Stimulated activated CD4-positive, alpha-beta T cell treated with anti-CD3 and anti-CD28 coated beads, Interleukin-12 subunit alpha, Interleukin-12 subunit beta, amount 100 ng/mL, for 24 hours (primary cell): ENCODE measurements at places on chromosomes 6 and 20.

- DNase-seq, result no peak
These were observed 42.5 kb upstream of the RFPL4B start for GRCh38 chr6:112304680-112305079.

DNA sequence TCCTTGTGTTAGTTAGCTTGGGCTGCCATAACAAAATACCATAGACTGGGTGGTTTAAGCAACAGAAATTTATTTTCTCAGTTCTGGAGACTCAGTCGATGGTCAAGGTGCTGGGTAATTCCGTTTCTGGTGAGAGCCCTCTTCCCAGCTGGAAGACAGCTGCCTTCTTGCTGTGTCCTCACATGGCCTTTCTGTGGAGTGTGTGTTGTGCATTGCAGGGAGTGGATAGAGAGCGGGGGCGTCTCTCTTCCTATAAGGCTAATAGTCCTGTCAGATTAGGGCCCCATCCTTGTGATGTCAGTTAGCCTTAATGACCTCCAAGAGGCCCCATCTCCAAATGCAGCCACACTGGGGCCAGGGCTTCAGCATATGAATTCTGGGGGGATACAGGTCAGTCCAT is 19.2 kb downstream of the CHMP4B start:
- no peak for DNase-seq

- no peak for DNase-seq
These were observed 355 bp upstream of the AKAP7 start for GRCh38 chr6:131134980-131135243.

DNA sequence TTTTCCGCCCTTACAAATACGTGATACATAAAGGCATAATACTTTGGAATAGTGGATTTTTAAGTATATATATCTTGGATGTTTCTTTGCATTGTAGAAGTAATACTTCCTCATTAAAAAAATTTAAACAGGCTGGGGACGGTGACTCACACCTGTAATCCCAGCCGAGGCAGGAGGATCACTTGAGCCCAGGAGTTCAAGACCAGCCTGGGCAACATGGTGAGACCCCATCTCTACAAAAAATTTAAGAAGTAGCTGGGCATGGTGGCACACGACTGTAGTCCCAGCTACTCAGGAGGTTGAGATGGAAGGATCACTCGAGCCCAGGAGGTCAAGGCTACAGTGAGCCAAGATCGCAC is 38.6 kb upstream of the RNF8 start:
- no peak for DNase-seq

DNA sequence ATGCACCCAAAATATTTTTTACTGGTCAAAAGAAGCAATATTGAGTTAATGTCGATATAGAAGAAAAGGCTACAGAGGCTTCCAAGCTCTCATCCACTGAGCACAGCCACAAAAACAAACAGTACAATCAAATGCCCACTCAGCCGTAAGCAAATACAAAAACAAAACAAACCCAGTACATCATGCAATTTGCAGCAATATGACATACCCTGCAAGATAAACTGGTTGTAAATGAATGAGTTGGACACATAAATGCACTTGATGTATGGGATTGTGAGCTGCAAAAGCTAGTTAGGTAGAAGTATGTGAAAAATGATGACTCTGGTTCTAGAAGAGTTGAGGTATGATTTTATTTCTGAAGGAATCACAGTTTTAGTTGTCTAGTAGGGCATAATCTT is 83.9 kb downstream of the SESN1 start:
- DNase-seq, result no peak

DNA sequence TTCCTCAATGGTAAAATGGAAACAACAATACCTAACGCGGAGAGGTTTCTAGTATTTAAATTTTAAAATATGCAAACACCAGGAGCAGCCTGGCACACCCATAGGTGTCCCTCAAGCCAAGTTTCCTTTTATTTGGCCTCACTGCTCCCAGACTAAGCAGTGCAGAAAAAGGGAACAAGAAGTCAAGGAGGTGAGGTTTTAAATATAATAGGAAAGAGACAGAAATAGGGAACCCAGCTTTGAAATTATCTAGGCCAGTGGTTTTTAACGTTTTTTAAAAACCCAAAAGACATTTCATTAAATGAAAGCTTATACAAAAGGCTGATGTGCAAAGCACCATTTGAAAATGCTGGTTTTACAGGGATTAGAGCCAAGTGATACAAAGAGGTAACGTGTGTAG is 109.6 kb downstream of the SLC22A3 start:
- DNase-seq, result no peak

DNA sequence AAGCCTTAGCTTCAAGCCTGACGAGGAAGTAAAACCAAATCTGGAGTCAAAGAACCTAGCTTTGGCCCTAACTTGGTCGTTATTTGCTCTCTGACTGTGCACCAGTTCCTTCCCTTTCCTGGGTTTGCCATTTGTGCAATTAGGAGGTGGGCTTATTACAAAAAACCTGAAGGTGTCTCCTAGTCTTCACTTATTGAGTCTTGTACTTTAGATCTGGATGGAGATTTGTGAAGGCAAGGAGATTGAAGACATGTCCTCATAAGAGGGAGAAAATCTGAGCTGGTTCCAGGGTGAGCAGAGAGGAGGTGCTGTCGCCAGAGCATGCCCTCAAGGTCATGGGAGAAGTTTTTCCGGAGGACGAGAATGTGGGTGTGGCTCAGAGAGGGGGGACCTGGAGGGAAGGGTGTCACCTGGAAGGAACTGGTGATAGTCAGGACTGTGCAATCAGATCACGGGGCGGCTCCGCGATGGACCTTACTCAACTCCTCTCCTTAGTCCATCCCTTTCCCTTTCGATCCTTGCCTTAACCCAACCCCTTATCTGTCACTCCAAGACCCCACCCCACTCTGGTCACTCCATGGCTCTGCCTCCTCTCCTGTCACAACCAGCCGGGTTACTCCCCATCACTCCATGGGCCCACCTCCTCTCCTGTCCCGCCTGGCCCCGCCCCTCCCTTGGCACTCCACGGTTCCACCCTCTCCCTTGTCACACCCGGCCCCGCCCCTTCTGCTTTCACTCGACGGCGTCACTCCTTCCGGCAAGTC is 588 bp upstream of the ACSS2 start:
- no peak for DNase-seq

GRCh38 chr6:53513056-53513455 is 31.8 kb downstream of the GCLC start:
- no peak for DNase-seq

DNA sequence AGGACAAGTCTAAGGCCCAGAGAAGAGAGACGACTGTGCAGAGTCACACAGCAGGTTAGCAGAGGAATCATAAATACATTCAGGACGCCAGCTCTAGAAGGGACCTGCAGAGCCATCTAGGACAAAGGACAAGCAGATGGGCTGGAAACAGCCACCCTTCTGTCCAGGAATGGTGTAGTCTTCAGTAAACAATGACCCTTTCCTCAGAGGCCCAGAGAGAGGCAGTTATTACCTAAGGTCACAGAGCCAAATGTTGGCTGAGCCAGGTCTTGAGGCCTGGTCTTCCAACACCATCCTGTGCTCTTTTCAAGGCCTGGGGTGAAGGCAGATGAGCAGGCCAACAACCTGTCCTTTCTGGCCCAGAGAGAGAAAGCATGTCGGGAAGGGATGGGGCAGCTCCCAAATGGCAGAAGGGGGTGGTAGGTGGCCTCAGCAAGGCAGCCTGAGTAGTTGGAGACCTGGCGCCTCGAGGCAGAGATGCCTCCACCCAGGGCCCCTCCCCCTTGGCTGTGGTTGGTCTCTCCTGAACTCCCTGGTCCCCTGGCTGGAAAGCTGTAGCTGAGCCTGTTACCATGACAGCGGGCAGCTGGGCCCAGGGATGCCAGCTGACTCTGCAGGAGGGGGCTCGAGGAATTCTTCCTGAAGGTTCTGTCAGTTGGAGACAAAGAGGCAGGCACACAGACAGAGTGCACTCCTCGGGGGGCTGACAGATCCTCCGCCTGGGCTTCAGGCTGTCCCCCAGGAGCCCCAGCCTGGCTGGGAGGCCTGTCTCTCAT is 24.8 kb downstream of the EPB41L1 start:
- DNase-seq, result no peak

GRCh38 chr20:50652702-50653294 is 38.5 kb downstream of the RIPOR3 start:
- no peak for DNase-seq

DNA sequence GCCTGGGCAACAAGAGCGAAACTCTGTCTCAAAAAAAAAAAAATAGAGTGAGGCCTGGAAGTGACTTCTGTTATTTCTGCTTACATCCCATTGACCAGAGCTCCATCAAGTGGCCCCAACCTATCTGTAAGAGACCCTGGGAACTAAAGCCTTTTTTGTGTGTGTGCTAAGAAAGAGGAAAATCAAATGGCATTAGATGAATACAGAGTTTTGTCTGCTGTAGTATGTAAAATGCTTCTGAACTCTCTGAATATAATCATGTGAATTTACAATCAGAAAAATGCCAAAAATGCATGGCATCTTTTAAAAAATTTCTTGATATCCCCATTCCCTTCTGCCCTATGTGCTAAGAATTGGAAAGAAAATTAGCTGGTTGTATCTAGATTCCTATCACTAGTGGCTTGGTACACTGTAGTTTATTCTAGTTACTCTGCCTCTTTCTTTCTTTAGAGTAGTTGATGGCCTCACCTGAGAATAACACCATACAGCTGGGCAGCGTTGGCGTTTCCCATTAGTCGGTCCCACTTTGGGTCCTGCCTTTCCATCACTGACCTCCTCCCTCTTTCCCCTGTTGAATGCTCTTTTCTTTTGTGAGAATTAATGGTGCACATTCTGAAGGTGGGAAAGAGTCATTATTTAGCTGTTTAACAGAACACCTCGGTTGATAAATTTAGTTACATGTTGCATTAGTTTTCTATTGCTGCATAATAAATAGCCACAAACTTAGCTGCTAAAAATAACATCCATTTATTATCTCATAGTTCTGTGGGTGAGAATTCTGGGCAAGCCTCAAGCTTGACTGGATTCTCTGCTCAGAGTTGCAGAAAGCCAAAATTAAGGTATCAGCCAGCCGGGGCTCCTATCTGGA is 38.2 kb downstream of the SAMD5 start:
- no peak for DNase-seq

GRCh38 chr6:159695984-159696383 is 2.9 kb upstream of the SOD2 start:
- DNase-seq, result no peak

DNA sequence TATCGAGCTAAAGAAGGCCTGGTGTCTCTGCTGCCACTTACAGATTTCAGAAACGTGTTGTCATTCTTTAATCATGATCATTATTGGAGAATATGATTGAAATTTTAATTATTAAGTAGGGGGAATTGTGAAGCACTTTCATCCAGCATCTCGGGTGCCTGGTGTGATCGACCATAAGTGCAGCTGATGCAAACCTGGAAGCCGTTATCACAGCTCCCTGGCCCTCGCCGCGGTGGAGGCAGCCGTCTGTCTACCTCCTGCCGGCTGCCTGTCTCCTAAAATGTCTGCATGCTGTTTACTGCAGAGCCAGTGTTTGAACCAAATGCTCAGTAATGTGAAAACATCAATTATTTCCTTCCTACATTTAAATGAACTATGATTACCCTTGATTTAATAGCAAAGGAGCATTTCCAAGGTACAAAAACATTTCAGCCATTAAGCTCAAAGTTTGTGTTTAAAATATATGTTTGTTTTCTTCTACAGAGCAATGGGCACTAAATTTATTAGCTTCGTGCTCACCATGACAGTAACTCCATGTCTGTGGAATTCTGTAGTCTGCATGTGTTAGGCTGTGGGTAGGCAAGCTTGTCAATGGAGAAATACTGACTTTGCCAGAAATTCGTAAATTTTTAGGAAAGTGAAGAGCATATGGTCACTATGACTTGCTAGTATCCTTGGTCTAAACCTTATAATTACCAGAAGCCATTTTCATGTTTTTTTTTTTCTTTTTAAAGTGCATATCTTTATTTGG is 184.5 kb upstream of the AGPAT4 start:
- no peak for DNase-seq

GRCh38 chr6:20791074-20791473 is 256.8 kb downstream of the CDKAL1 start:
- DNase-seq, result no peak

- no peak for DNase-seq
These were observed 20.8 kb downstream of the RALGAPA2 start for GRCh38 chr20:20691477-20692235.

DNA sequence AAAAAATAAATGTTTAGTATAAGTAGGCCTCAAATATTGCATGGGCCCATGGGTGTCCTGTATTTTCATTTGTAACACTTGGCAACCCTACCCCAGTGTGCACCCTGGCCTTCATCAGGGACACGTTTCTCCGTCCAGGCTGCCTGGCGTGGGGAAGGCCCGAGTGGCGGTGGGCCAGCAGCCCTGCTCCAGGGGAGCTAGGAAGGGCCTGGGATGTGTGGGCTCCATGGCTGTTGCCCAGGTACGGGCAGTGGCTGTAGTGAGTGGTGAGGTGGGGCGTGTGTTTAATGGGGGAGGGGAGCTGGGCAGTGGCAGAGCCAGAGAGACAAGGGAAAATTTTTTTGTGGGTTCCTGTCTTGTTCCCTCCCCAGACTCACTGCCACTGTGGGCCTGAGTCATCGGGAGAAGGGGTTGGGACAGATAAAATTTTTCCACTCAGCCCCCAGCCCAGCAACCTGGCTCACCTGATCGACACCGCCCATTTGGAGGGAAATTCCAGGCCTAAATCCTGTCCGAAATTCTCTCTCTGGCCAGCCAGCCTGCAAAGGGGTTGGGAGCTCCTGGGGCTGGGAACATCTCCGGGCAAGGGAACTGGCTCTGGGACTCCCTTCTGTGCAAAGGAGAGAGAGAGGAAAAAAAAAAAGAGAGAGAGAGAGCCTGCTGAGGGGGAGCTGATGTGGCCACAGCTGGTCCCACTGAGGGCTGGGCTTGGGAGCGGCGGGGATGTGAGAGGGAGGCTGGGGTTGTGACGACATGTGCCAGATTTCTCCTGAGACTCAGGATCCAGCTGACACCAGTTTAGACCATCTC is 32.5 kb upstream of the VEGFA start:
- DNase-seq, result no peak

GRCh38 chr20:8272766-8273165 is 140.7 kb downstream of the PLCB1 start:
- no peak for DNase-seq

DNA sequence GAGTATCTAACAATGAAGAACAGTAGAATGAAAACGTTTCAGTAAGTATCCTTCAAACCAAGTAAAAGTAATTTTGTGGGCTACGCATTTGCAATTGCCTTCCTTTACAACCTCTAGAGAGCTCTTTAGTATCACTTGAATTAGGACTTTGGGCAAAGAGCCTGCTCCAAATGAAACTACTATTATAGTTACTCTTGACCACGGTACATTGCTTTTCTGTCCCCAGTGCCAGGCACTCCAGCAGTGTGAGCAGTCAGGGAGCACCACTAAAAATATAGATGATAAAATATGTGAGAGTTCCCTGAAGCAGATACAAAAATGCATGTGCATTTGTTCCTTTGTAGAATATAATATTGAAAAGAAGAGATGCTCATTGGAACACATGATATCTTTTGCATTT is 450.1 kb upstream of the MANEA start:
- DNase-seq, result no peak

DNA sequence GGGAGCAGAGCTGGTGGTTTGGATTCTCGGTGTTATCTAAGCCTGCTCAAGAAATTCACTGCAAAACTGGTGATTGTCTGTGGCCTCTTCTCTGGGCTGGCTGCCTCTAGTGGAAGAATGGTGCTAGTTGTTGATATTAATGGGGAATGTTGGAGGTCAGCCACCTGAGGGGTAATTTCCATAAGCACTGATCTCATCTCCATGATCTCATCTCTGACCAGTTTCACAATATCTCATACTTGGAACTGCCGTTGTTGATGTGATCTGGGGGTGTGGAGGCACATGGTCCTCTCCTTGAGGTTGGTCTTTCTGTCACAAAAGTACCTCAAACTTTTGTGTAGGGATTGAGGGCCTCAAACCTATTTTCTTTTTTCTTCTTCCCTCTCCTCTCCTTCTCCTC is 102.6 kb downstream of the CD109 start:
- DNase-seq, result no peak
